ENCODE measurements at places on chromosomes 4 and X.

- peak; percentile 57 for DNase-seq
Observed at GRCh38 chrX:56764153-56764974, 35.3 kb downstream of the NBDY start.

GRCh38 chr4:174365018-174365587 lies 81.4 kb downstream of the CEP44 start:
- DNase-seq: no peak

GRCh38 chr4:154366956-154367355 lies 124.6 kb downstream of the DCHS2 start:
- no peak for DNase-seq

DNA sequence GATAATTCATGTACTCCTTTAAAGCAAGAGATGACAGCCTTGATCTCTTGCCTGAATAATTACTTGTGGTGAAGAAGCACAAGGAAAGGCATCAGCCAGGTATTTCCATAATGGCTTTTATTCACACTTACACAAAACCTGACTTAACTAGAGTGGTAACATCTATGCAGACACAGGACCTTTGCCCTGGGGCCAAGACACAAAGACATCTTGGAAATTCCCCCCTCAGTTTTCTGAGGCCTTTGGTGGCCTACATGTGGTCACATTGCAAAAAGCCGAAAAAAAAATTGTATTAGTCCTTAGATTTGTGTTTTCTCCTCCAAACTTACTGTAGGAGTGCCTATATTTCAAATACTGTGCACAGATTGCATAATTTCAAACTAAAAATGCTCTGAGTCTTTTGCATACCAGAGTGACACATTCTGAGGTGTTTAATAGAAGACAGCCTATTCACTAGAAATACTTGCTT lies 172.4 kb downstream of the PDGFC start:
- DNase-seq: no peak

- DNase-seq: no peak
Observed at GRCh38 chr4:14837860-14838259, 164.4 kb upstream of the CPEB2 start.

DNA sequence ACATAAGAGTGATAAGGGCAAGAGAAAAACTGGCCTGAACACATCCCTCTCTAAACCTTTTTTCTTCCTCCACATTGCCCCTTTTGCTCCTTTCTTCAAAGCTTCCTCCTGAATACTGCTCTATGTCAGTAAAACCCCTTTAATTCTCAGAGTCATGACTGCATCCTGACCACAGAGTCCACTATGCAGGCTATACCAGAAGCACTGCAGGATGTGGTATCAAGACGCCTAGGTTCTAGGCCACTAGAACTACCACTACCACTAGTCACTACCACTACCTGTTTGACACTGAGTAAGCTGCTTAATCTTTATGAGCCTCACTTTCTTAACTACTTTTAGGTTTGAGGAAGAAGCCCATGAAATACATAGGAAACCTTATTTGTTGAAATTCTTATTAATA lies 38.7 kb downstream of the ARHGEF9 start:
- DNase-seq: no peak

DNA sequence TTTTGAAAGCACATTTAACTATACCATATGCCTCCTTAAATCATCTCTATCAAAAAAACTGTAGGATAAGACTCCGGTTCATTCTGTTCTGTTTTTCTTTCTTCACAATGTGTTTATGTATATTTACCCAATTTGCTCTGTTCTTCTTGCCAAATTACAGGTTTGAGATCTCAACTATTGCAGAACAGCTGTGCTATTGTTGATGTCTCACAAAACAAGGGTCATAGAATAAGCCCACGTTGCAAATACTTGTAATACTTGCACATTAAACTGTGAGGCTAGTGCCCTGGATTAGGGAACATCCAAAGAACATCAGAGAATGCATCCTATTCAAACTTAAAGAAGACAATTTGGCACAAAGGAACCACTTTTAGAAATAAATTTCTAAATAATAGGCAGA lies 45.4 kb downstream of the ANTXR2 start:
- DNase-seq: no peak

GRCh38 chr4:48184882-48185281 lies 50.8 kb upstream of the TXK start:
- no peak for DNase-seq

DNA sequence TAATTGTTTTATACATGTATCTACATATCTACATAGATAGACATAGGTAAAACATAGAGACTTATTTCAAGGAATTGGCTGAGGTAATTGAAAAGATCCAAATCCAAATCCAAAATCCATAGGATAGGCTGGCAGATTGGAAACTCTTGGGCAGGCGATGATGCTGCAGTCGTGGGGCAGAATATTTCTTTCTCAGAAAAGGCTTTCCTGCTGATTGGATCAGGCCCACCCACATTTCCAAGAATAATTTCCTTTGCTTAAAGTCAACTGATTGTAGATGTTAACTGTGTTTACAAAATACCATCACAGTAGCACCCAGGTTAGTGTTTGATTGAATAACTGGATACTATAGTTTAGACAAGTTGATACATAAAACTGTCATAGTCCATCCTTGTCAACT lies 27.2 kb downstream of the STIM2 start:
- no peak for DNase-seq

DNA sequence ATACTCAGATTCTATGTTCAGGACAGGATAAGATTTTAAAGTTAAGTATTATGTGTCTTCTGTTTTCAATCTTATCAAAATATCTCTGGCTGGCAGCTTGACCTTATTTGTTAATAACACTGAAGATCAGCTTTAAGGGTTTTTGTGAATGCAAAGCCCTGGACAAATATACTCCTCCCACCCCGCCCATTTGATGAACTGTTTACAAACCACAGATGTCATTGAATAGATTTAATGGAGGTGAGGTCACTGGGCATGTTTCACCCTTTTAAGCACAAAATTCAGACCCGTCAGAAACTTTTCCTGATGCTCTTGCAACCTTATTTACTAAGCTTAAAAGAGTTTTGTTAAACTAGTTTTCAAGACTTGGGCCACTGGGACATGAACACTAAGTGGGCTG lies 10.1 kb upstream of the CXCL8 start:
- no peak for DNase-seq

DNA sequence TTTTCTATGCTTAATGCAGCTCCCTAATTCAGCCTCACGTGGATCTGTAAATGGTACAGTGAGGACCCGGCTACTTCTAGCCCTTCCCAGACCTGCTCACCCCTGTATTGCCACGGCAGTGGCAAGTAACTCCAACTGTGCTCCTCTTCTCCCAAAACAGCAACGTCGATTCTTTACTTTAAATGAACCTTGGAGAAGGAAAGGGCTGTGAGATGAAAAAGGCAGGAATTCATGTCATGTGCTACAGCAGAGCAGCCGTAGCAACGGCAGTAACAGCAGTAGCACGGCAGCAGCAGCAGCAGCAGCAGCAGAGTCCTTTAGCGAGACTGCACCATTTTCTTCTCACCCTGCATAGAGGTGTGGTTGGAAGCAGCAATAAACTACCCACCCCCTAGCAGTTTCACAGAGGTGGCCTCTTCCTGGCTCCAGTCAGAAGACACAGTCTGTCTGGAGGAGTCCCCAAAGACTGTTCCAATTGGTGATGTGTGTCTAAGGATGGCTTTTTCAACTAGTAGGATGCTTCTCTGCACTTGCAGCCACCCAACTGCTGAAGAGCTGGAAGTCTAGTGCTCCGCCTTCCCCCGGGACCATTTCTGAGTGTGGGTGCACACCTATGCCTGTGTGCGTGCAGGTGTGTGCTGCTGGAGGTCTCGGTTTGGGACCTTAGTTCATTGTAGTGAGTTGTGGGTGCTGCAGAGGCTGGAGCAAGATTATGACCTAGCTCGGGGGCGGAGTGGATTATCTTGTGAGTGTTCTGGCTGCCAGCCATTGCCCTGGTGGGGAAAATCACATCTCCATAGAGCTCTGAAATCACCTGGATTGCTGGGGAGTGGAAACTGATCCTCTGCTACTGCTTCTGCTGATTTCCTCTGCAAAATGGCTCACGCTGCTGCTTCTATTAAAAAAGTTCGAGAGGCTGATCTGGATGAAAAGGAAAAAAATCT lies 67.2 kb downstream of the ANK2 start:
- no peak for DNase-seq

- DNase-seq: no peak
Observed at GRCh38 chrX:12065251-12065650, 73.0 kb upstream of the FRMPD4 start.

DNA sequence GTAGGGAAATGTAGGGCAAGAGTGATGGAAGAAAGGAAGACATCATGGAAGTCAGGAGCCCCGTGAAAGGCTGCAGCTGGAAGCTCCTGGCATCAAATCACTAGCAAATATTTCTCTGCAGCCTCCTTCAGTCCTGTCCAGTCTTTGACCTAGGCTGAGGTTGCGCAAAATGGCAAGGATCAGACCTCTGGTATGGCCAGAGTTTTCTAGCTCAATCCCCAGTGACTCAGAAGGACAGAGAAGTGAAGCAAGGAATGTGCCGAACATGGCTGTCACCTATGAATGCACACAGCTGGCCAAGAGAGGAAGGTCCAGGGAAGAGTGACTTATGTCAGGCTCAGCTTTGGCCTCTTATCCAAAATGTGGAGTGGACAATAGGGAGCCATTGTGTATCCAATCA lies 71.1 kb upstream of the PHOX2B start:
- DNase-seq: no peak

DNA sequence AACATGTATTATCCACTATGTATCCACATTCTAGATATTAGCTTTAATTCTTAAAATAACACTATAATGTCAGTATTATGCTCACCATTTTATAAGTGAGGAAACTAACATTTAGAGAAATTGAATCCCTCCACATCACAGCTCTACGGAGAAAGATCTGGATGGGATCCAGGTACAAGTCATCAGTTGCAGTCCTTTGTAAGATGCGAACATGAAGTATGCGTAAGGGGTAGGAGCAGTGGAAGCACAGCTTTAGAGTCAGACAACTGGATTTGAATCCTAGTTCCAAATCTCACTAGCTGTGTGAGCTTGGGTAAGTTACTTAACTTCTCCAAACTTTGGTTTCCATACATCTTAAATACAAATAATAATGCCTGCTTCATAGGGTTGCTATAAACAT lies 162.5 kb downstream of the ATP10D start:
- DNase-seq: no peak

- DNase-seq: no peak
Observed at GRCh38 chrX:68995780-68996551, 167.1 kb downstream of the EFNB1 start.

DNA sequence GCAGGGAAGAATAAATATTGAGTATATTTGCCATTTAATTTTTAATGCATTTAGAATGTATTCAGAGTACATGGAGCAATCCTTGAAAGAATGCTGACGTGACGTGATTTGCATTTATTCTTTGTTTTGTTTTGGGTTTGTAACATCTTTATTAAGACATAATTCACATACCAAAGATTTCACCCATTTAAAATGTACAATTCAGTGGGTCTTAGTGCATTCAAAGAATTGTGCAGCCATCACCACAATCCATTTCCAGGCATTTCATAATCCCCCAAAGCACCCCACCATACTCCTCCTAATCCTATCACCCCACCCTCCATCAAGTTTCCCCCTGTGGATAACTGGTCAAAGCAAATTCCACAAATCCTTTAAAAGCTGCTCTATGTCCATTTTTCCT lies 87.4 kb downstream of the FAM9B start:
- DNase-seq: no peak

Data from activated T-helper 9 cell treated with anti-CD3 and anti-CD28 coated beads, Interleukin-2, amount 50 U/mL, for 16 hours (primary cell).